ENCODE measurements at places on chromosomes 3 and 15.

DNA sequence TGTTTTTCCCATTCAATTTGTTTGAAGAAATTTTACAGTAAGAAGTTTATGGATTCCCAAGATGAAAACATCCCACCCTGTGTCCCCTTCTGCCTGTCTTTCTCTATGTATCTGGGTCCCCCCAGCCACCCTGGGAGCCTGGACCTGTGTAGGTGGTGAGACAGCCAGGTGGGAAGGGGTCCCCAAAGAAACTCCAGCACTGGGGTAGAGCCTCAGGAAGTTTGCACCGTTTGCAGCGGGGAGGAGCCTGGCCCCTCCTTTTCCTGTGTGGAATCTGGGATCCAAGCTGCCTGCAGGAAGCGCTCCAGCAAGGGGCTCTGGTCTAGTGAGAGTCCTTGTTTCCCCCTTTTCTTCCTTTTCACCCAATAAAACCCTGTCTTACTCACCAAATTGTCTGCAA, 49.4 kb upstream of the ITGA11 start:
- no peak for DNase-seq

- DNase-seq, result no peak
These were observed 88.3 kb downstream of the ARIH1 start for GRCh38 chr15:72562386-72562785.

DNA sequence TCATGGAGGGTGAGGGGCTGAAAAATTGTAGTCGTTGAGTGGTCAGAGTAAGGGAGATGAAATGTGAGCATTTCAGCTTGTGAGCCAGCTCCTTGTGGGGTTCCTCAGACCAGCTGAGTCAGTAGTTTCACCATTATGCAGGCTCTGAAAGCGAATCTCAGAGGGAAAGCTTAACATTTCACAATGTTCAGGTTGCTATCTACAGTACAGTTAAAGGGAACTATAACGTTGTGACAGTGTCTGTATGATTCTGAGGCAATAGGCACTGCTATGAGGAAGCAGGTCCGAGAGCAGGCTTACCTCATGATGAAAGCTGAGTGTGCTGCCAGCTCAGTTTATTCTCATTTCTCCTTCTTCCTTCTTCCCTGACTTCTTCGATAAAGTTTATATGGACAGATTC, 469.6 kb downstream of the EDEM1 start:
- no peak for DNase-seq

DNA sequence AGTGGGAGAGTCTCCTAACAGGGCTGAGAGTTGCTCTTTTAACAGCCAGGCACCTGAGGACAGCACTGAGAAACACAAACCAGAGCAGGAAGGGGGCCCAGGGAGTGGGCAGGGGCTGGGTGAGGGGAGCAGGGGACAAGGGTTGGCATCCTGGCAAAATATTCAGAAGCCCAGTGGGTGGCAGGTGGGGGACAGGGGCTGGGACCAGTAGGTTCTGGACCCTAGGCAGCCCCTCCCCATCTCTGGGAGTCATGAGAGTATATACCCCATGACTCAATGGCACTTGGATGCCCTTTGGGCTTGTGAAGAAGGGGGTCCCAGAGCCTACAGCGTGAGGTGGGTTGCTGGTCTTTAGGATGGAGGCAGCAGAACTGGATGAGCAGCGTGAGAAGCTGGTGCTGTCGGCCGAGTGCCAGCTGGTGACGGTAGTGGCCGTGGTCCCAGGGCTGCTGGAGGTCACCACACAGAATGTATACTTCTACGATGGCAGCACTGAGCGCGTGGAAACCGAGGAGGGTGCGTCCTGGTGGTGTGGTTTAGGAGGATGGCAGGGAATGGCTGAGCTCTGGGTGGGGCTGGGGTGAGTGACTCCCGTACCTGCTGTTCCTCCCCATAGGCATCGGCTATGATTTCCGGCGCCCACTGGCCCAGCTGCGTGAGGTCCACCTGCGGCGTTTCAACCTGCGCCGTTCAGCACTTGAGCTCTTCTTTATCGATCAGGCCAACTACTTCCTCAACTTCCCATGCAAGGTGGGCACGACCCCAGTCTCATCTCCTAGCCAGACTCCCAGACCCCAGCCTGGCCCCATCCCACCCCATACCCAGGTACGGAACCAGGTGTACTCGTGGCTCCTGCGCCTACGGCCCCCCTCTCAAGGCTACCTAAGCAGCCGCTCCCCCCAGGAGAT, 24.2 kb downstream of the NBEAL2 start:
- peak; percentile 19 for DNase-seq

- DNase-seq, result no peak
These were observed 1160.5 kb downstream of the IGSF11 start for GRCh38 chr3:117874028-117874690.

DNA sequence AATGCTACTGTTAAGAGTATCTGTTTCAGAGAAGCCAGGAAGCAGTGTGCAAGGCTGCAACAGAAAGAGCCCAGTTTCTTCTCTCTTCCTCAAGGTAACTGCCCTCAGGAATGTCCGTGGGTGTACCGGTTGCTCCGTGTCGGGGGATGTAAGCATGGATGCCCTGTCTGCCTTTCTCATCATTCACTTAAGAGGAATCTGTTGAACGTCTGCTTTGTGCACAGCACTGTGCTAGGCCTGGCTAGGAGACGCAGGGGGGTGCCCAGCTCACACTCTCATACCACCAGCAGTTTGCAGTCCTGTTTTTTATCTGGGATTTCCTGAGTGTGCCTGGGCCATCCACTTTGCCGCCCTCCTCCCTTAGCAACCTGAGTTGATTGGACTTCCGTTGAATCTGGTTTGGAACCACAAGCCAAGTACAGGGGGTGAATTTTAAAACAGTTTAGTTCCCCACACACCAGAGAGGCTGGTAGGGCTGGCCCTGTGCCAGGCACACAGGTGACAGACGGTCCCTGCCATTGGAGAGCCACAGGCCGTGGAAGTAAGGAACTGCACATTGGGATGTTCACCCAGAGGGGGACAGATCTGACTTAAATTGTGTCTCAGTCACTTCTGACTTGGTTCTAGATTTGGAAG, 11.2 kb downstream of the BOC start:
- DNase-seq, result no peak

- DNase-seq, result no peak
These were observed 211.6 kb upstream of the NR2E3 start for GRCh38 chr15:71598741-71599140.

DNA sequence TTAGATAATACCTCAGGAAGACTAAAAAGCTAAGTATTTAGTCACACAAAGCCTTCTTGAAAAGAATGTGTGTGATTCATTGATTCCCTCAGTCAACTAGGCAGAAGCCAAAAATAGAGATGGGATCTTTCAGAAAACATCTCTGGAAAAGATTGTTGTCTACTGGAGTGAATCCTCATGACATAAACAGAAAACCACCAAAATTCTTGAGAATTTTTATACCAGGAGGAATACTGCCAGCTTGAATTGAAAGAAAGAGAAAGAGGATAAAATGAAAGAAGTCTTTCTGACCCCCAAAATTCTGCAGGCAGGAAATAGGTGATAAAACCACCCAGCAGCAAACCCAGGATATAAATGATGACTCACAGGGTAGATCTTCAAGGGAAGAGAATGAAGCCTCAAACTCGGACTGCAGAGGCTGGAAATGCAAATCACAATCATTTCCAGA, 363.1 kb upstream of the PLSCR5 start:
- no peak for DNase-seq

DNA sequence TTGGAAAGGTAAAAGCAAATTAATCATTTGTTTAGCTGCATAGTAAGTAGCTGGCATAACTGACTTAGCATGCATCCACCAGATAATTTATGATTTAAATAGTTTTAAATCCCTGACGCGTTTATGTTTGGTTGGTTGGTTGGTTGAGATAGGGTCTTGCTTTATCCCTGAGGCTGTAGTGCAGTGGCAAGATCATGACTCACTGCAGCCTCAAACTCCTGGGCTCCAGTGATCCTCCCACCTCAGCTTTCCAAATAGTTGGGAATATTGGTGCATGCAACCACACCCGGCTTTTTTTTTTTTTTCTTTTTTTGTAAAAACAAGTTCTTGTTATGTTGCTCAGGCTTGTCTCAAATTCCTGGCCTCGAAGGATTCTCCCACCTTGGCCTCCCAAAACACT, 263.4 kb downstream of the MCTP2 start:
- no peak for DNase-seq

DNA sequence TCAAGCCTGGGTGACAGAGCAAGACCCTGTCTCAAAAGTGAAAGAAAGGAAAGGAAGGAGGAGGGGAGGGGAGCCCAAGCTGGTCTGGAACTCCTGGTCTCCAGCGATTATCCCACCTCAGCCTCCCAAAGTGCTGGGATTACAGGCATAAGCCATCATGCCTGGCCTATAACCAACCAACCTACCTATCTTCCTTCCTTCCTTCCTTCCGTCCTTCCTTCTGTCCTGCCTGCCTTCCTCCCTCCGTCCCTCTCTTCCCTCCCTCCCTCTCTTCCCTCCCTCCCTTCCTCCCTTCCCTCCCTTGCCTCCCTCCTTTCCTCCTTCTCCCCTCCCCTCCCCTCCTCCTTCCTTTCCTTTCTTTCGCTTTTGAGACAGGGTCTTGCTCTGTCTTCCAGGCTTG, 56.7 kb upstream of the HACD2 start:
- DNase-seq, result no peak

DNA sequence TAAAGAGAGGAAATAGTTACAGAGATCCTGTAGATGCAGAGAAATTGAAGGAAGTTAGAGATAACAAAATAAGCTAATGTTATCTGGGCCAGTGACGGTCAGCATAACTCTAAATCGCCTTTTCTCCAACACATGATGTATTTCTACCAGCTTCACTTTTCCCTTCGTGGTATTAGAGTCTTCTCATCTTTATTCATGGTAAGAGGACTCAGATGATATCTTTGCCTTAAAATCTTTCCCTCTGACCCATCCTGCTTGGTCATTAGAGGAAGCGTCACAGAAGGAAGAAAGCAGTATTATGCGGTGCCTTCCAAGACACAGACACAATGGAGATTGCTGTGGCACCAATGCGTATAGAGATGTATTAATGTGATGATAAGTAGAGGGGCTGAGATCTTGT, 320.7 kb upstream of the GOLIM4 start:
- no peak for DNase-seq

- DNase-seq, result peak; percentile 32
These were observed 459.9 kb downstream of the RAP2B start for GRCh38 chr3:153621953-153622352.

GRCh38 chr15:40282147-40282868, 556 bp downstream of the ANKRD63 start:
- peak; percentile 70 for DNase-seq

DNA sequence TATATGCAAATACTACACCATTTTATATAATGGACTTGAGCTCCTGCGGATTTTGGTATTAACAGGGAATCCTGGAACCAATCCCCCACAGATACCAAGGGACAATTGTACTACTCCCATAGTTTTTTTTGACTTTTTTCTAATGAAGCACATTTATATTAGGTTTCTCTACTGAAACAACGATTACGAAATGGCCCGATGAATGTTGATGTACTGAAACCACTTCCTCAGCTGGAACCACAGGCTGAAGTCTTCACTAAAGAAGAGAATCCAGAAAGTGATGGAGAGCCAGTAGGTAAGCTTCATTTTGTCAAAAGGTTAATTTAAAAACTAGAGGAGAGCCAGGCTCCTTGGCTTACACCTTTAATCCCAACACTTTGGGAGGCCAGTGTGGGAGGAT, 121.5 kb upstream of the LRRFIP2 start:
- no peak for DNase-seq

DNA sequence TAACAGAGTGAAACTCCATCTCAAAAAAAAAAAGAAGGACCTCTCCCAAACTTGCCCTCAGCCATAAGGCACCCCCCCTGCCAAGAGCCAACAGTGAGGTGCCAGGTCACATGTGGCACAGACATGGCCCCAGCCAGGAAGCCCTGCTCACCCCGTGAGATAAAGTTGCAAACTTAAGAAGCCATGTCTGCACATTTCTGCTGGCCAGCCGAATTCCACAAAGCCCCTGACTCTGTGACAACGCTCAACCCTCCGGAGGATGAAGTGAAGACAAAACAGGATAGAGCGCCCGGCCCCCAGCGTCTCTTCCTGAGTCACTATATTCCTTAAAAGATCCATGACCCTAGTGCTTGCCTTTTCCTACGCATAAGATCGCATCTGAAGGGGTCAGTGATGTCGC, 188.1 kb downstream of the XXYLT1 start:
- DNase-seq, result no peak

DNA sequence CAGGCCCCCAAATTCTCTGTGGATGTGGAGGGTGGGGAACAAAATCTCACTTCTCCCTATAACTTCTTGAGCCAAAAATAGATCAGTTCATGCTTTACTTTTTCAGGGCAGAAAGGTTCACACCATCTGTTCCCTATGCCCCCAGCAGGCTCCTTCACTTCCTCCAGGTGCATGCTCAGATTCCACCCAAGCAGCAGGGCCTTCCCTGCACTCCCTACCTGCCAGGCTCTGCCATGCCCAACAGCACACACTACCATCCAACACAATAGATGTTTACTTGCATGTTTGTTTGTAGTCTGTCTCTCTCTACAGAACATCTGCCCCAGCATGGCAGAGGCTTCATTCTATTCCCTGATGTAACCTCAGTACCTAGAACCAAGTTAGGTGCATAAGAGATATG, 43.3 kb downstream of the GABRB3 start:
- no peak for DNase-seq

DNA sequence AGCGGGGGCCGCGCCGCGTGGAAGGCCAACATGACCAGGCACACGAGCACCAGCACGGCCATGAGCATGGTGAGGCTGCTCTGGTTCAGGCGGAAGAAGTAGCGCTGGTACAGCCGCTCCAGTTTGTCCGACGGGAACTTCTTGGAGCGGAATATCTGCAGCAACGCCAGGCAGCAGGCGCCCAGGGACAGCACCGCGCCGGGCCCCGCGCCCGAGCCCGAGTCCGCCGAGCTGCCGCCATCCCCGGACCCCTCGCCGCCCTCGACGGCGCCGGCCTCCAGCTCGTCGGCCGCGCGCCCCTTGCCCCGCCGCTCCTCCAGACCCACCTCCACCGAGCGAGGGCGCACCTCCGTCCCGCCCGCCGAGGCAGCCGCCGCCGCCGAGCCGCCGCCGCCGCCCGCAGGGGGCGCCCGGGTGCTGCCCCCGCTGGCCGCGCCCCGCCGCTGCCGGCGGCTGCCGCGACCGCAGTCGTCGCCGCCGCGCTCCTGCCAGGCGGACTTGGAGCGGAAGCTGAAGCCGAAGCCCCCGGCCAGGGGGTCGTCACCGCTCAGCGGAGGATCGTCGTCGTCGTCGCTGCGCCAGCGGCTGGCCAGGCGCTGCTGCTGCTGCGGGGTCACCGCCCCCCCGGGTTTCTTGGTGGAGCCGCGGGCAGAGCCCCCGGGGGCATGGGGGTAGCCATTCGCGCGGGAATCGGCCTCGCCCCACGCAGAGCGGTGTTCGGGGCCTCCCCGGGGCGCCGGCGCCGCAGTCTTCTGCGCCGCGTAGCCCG, 957 bp downstream of the ADCY5 start:
- peak; percentile 57 for DNase-seq

All from activated naive CD4-positive, alpha-beta T cell treated with anti-CD3 and anti-CD28 coated beads, Interleukin-2, amount 10 ng/mL, durations not matched to agents 7 days and 5 days (primary cell).